ENCODE measurements at places on chromosomes 5 and 9.

- DNase-seq: no peak
These were observed 392.2 kb downstream of the IRX1 start for GRCh38 chr5:3987867-3988266.

- no peak for DNase-seq
These were observed 173.9 kb downstream of the HSPA4 start for GRCh38 chr5:133225671-133226152.

- DNase-seq: no peak
These were observed 46.4 kb upstream of the KDM4C start for GRCh38 chr9:6711403-6711802.

DNA sequence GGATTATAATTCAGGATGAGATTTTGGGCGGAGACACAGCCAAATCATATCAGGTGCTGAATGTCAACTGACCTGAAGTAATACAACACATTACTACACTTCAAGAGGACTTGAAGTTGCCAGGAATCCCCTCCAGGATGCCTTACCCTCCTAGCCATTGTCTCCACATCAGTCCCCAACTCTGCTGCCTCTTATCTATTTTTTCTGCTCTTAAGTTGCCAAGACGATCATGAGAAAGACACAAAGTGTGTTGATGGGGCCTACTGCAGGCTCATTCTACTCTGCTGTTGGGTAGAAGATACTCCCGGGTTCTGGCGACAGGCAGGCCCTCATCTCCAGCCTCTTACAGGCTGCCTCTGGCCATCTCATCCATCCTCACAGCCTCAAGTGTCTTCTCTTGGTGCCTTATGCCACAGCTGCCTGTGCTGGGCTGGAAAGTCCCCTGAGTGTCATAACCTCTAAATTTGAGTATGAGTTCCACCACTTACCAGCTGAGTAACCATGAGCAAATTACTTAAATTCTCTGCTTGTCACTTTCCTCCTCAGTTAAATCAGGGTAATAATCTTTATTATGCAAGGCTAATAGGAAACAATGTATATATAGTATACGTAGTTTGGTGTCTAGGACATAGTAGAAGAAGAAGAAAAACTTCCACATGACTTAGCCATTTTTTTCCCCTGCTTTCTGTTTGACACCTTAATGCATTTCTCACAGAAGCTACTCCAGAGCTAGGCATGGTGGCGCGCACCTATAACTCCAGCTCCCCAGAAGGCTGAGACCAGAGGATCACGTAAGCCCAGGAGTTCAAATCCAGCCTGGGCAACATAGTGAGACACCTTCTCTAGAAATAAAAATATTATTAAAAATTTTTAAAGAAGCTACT, 73.0 kb upstream of the SNX2 start:
- no peak for DNase-seq

- DNase-seq: no peak
These were observed 534.5 kb downstream of the EBF1 start for GRCh38 chr5:158565017-158565789.

Measured in activated CD8-positive, alpha-beta memory T cell treated with anti-CD3 and anti-CD28 coated beads, Interleukin-2, amount 50 U/mL, for 48 hours (primary cell).